ENCODE measurements at places on chromosomes 2 and 18. TPM values are rescaled to one million over a fixed set of nuclear protein-coding genes. Genes with fewer than 3 reads are reported as not detected.

DNA sequence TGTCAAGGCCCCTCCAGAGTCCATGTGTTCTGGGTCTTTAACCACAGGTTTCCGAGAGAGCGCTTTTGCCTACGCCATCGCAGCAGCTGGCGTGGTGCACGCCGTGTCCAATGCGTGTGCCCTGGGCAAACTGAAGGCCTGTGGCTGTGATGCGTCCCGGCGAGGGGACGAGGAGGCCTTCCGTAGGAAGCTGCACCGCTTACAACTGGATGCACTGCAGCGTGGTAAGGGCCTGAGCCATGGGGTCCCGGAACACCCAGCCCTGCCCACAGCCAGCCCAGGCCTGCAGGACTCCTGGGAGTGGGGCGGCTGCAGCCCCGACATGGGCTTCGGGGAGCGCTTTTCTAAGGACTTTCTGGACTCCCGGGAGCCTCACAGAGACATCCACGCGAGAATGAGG, 9.3 kb downstream of the WNT10A start:
- no peak for DNase-seq

DNA sequence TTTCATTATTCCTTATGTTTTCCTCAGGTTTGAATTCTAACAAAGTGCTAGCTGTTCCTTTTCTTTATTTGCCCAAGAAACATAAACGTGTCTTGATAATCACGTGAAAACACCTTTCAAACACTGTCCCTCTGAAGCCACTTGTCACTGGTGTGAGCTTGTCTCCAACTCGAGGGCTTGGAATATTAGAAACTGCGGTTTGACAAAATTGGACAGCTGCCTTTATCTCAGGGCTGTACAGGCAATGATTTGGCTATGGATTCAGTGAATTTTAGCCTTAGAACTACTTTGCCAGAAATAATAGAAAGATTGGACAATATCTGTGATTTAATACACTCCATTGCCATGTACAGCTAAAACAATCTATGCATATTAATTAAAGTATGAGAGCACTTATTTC, 763.0 kb upstream of the ACVR2A start:
- DNase-seq: no peak

- no peak for DNase-seq
These were observed 192.0 kb downstream of the BCL11A start for GRCh38 chr2:60361498-60361897.

- no peak for DNase-seq
These were observed 63.9 kb downstream of the LRRFIP1 start for GRCh38 chr2:237691029-237691907.

- DNase-seq: no peak
These were observed 173.9 kb upstream of the ARL4C start for GRCh38 chr2:234670806-234671205.

- no peak for DNase-seq
These were observed 66.8 kb upstream of the RIOK3 start for GRCh38 chr18:23386317-23386716.

Gene COA5
- 42.9 TPM for total RNA-seq

Gene RAB6C
- not detected for total RNA-seq

Measured in MG63 (cell line).